ENCODE measurements at places on chromosomes 7 and 10.

GRCh38 chr10:86968271-86968993 is at the start of gene ADIRF:
Gene ADIRF (plus strand): TSS chr10:86968482. CDS start chr10:86968545, 63 bp downstream.
- DNase-seq: no peak

GRCh38 chr10:129896860-129897200 is 67.2 kb downstream of the EBF3 start:
- DNase-seq: no peak

DNA sequence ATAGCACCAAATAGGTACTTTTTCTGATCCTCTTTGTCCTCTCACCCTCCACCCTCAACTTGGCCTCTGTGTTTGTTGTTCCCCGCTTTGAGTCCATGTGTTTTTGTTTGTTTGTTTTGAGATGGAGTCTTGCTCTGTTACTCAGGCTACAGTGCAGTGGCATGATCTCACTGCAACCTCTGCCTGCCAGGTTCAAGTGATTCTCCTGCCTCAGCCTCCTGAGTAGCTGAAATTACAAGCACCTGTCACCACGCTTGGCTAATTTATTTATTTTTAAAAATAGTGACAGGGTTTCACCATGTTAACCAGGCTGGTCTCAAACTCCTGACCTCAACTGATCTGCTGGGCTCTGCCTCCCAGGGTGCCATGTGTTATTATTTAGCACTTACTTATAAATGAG is 5.3 kb downstream of the ZNF273 start:
- no peak for DNase-seq

- no peak for DNase-seq
These were observed 913.9 kb upstream of the AUTS2 start for GRCh38 chr7:68684246-68684839.

- no peak for DNase-seq
These were observed 13.8 kb downstream of the ADAM12 start for GRCh38 chr10:126374435-126374834.

GRCh38 chr7:108430664-108431063 is 25.6 kb downstream of the NRCAM start:
- no peak for DNase-seq

DNA sequence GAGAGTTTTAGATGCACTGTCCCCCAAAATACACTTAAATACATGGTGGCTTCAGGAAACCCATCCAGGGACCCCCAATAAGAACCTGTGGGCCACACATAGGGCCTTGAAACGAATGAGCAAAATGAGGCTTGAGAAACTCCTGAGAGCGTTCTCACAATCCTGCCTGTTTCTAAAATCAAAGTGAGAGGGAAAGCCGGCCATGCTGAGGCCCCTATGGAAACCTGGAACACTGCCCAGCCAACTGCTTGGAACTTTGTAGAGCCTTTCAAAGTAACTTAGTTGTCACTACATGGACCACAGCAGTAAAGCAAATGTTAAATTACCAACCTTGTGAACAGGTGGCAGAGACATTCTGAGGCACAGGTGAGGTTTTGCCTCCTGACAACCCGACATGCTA is 13.4 kb downstream of the SGMS1 start:
- DNase-seq: no peak

DNA sequence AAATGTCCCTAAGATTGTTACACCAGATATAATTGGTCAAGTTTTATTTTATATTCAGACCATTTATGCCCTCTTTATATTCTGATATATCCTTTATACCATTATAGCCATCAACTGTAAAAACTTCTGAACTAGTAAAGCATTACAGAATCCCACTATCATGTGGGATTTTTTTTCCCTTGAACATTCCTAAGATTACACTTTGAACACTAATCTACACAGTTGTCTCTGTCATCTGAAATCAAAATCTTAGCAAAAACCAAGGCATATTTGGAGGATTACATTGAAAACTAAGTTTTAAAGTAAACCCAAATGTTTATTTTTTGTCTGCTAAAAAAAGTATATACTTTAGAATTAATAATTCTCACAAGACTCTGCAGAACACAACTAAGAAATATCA is 116.2 kb upstream of the GPR22 start:
- DNase-seq: no peak

DNA sequence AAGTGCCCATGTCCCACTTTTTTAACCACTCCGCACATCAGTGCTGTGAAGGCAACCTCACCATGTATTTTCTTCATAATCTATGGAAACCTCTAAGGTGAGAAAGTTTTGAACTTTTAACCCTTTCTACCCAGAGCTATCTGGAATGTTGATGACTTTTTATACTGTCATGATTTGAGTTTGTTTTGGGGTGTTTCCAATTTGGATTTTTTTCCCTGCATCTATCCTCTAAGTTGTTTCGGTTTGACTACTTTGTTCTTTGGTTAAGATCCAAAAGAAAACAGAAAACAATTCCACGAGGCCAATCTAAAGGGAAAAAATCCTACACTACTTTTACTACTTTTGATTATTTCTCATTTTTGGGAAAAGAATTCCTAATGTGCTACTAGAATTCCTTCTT is 279.7 kb downstream of the USP6NL start:
- DNase-seq: no peak

All from activated T-cell treated with anti-CD3 and anti-CD28 coated beads, Interleukin-2, amount 50 U/mL, for 48 hours (primary cell).